G401 (cell line): ENCODE measurements at places on chromosomes 12 and 14. TPM values are rescaled to one million over a fixed set of nuclear protein-coding genes. Genes with fewer than 3 reads are reported as not detected.

GRCh38 chr14:74846968-74847665, 28.8 kb downstream of the PROX2 start:
- DNase-seq, result no peak

DNA sequence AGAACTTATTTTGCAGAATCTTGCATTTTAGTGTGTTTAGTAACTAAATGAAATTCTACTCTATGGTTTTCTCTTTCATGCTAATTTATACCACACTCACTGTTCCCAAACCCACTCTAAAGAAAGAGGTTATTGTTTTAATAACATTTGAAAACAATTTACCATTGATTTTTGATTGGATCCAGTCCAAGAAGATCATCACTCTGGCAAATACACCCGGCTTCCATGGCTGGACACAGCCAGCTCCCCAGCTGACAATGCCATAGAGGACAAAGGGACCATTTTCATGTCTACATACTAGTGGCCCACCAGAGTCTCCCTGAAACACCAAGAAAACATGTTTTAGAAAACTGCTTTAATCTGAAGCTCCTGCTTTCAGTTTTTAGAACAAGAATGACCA, 42.4 kb downstream of the OVCH1 start:
- DNase-seq, result peak; percentile 7

DNA sequence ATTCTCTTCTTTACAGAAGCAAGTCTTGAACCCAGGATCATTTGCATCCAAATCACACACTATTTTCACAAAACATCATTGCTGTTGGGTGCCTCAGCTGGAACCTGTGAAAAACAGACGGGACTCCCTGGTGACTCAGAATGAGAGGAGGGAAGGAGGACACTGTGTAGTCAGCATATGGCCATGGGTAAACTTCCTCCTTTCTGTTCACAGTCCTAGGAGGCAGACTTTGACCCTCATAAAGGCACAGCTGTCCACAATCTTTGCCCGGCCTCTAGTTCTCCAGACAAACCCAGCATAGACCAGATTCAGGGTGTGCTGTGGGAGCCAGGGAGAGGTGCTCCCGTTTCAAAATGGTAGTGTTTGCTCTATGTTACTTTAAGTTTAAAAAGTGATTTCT, 62.0 kb downstream of the DYRK2 start:
- peak; percentile 3 for DNase-seq

GRCh38 chr14:71753976-71754375, 178.3 kb upstream of the RGS6 start:
- no peak for DNase-seq

DNA sequence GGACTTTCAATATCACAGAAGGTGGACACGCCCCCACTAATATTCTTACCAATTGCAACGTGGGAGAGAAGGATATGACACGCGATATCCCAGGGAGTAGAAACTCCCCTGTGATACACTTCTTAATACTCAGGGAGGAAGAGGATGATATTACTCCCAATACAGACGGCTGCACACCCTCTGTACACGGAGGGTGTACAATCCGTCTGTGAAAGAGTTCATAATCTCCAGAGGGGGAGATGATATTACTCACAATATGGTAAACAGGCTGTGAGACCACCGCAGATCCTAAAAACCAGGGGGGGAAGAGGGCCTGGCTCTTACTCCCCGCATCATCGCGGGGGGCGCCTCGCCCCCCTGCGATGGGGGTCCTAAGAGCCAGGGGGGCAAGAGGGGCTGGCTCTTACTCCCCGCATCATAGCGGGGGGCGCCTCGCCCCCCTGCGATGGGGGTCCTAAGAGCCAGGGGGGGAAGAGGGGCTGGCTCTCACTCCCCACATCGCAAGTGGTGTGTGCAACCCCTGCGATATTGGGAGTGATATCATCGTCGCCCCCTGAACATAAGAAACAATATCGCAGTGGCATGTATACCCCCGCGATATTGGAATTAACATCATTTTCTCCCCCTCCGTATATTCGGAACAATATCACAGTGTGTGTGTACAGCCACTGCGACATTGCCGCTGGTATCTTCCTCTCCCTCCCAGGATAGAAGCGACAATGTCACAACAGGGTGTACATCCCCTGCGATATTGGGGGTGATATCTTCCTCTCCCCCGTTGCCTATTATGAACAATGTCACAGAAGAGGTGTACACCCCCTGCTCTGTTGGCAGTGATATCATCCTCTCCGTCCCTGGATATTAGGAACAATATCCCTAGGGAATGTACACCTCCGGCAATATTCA, 8.9 kb upstream of the CLEC6A start:
- DNase-seq, result no peak

DNA sequence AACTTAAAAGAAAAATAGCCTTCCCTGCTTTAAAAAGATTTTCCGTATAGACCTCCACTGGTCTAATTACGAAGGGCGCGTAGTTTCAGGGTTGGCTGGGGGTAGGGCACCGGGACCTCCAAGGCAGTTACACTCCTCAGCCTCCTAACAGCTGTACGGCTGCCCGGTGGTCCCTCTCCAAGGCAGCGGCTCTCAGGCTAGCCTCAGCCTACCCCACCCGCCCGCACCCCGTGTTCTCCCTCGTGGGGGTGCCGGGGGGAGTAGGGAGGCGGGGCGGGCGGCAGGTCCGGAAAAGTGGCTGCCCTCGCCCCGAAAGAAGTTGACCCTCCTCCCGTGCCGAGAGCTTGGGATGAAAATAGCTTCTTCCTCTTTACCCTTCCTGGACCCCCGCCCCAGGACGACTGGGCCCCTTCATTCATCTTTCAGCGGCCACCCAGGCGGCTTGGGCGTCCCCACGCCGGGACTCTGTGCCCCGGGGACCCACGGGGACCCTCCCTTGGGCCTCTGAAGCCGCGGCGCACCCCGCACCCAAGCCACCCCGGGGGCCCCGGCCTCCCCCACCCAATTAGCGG, 991 bp upstream of the RCOR1 start:
- peak; percentile 40 for DNase-seq

GRCh38 chr12:54033106-54033979, 493 bp downstream of the HOXC5 start:
- DNase-seq, result no peak

GRCh38 chr12:6294156-6295093, 16.1 kb upstream of the PLEKHG6 start:
- no peak for DNase-seq

NFATC4 gene
- total RNA-seq, result 41.4 and 45.5 TPM in 2 replicates

TMEM119 gene
- total RNA-seq, result 0.58 and 7.3 TPM in 2 replicates

MDP1 gene
- total RNA-seq, result 16.6 and 16.9 TPM in 2 replicates

DNAI7 gene
- total RNA-seq, result 0.20 and 0.37 TPM in 2 replicates

NAA25 gene
- 6.9 and 7.7 TPM in 2 replicates for total RNA-seq
